ENCODE measurements at places on chromosomes 1 and 21.

GRCh38 chr1:5660141-5660935 lies 331.9 kb downstream of the NPHP4 start:
- no peak for DNase-seq

DNA sequence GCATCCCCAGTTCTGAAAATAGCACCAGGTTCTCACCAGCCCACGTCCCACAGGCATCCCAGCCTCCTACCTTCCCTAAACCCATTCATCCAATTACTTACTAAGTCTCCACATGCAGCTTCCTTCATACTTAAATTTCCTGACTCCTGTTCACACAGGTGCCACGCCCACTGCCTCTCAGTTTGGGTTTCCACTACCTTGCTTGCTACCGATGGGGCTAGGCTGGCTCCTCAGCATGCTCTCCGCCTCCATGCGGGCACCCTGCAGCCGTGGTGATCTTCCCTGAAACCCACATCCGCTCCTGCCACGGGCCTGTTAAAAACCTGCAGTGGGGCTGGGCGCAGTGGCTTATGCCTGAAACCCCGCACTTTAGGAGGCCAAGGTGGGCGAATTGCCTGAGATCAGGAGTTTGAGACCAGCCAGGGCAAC lies 70.4 kb upstream of the ANGPTL1 start:
- no peak for DNase-seq

DNA sequence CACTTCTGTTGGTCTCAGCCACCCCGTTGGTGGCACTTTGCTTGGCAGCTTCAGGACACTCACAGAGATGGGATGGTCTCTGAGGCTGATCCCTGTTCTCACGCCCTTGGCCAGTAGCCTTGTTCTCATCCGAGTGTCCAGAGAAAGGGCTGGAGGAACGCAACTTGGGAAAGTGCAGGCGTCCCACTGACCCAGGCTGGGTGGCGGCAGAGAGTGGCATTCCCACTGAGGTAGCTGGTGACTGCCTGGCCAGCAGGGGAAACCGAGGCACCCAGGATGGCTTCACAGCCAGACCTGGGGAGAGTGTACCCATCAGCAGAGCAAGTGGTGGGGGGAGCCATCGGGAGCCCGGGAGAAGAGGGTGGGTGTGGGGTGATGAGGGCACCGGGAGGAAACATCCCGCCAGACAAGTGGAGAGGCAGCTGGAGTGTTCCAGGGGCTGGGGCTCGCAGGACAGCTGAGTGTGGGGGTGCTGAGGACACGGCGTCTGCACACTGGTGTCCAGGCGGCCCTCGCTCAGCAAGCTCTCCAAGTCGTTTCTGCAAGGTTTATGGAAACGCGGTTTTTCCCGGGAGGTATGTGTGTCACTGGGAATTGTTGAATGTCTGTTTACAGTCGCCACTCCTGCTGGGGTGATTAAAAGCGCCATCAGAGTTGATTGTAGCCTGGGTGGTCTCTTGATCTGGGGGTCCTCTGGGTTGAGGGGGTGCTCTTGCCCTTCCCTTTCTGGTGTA lies 97.8 kb downstream of the SIK1 start:
- DNase-seq: no peak

DNA sequence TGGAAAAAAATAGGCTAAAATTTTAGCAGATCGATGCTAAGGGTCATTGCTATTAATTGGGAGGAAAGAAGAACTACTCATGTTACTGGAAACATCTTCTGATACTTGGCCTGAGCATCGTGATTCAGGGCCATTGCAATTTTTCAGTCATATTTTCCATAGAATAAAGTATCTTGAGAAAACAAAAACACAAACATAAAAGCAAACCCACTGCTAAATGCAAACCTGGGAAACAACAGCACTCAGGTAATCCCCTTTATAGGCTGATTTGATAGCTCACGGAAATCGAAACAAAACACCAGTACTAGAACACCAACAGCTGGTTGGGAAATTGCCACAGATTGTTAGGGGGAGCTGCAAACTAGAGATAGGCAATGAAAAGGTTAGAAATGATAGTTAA lies 172.9 kb upstream of the ESRRG start:
- DNase-seq: no peak

DNA sequence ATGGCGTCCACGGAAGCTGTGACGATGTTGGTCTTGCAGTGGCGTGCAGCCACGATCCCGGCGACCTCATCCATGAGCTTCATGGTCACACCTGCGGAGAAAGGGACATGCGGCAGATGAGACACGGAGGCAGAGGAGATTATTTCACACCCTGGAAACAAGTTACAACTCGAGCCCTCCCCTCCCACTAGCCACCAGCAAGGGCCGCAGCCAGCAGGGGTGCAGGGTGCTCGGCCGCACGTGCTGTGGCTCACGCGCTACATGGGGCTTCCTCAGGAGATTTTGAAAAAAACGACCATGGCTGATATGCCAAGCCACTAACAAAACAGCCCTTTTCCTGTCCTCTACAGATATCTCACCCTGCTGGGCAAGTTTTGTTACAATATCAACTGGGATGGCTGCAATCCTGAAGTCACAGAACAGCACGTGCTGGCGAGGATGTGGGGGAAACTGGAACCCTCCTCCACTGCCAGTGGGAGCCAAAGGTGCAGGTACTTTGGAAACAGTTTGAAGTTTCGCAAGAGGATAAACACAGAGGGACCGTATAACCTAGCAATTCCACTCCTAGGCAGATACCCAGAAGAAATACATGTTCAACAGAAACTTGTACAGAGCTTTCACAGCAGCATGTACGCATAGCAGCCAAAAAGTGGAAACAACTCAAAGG lies 34.1 kb upstream of the GPR153 start:
- DNase-seq: no peak

GRCh38 chr1:230058626-230059025 lies 8.4 kb upstream of the GALNT2 start:
- no peak for DNase-seq

DNA sequence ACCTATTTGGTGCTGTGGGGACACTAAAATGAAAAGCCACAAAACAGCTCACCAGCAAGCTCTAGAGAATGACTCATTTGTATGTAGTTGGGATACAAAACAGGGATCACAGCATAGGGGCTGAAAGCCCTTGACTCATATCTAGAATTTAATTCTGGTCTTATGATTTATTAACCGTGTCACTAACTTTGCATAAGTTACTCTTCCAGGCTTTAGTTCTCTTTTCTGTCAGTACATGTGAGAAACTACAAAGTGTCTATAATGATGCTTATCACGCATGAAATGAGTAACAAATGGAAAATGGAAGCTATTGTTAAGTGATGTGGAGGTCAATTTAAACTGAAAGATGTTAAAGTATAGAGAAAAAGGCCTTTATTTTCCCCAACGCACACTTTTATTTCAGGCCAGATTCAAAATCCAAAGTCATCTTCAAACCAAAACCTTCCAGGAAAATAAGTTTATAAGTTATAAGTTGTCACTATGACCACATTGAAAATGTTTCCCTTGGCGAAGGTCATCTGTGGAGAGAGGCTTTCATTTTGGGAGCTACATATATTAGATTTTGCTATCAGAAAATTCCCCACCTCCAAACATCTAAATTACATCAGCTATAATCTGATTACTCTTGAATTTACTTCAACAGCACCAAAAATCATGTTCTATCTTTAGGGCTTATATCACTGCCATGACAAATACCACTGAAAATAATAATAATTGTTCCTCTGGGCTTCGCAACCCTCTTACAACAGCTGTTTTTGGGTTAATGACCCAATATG lies 430.5 kb downstream of the MRPL39 start:
- no peak for DNase-seq

- DNase-seq: no peak
Observed at GRCh38 chr1:173122958-173123852, 72.5 kb upstream of the TNFSF18 start.

GRCh38 chr1:30038134-30039025 lies 685.0 kb downstream of the MATN1 start:
- DNase-seq: no peak

DNA sequence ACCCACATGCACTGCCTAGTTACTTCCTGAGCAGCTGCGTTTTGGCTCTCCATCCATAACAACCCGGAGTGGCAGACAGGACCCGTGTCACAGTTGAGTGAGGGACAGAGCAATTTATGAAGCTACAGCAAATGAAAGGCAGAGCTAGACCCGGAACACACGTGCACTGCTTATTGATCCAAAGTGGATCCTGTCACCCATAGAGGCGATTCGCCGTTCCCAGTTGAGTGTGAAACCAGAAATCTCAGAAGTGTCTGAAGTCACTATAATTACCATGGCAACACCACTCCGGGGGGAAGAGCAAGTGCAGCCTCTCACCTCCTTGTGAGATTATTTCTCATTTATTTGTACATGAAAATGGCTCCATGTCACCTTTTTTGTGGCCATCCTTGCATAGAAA lies 365.2 kb downstream of the DSCAM start:
- DNase-seq: no peak

DNA sequence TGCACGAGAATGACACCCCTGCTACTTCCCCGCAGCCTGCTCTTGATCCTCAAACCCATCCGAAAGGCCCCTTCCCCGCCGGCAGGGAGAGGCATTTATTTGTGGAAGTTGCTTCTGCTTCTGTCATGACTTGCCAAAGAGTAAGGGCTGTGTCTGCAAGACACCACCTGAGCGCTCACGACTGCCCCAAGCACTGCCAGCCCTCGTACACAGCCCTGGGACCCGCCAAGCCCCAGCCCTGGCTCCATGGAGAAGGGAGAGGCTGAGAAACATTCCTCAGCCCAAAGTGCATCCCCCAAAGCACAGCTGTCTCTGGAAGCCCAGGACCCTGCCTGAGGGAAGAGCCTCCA lies 6.3 kb upstream of the TPRG1L start:
- DNase-seq: no peak

DNA sequence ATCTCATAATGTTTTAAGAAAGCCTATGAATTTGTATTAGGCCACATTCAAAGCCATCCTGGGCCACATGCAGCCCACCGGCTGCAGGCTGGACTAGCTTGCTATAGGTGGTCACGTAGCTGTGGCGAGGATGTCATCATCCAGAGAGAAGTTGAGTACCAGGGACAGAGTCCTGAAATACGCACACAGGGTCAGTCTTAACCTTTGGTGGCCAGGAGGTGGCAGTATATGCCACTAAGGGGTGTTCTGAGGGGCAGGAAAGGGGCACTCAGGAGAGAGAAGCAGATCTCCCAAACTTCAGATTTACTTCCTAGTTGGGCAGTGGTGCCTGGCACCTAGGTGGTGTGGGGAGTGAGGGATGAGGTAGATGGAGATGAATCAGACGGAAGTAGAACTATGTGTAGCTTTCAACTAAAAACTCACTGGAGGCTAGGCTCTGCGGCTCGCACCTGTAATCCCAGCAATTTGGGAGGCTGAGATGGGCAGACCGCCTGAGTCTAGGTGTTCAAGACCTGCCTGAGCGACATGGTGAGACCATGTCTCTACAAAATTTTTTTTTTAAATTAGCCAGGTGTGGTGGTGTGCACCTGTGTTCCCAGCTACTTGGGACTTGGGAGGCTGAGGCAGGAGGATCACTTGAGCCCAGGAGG lies 16.3 kb upstream of the CDK18 start:
- no peak for DNase-seq

- no peak for DNase-seq
Observed at GRCh38 chr1:102852613-102853012, 255.7 kb downstream of the COL11A1 start.

DNA sequence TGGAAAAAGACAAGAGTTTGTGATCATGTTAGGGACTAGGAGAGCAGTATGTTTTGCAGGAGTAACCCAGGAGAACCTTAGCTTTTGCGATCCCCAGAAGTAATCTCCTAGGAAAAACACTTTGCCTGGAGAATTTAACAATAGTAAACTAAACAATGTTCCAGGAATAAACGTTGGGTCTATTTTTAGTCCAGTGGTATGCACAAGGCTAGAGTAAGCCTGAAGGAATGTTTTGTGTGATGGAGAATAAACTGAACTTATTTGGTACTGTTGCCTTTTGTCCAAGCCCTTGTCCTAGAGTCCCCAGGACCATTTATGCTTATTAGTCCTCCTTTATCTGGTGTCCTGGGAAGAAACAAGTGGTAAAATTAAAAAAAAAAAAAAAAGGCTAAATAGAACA lies 28.7 kb upstream of the RGS5 start:
- DNase-seq: no peak

GRCh38 chr1:8856689-8857412 lies 21.6 kb downstream of the ENO1 start:
- no peak for DNase-seq

DNA sequence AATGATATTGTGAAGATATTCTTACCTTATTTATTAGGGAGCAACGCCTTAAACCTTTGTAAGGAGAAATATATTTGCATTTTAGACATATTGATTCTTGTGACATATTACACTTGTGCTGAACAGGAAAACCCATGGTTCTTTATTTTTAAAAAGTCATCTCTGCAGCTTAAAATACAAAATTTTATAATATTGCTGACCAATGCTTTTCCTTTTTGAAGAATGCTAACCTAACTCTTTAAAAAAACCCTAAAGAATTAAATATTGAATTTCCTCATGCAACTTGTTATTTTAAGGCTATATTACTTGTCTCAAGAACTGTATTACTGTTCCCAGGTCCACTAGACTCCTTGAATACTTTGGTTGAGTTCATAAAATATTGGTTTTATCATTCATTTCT lies 99.0 kb downstream of the NEK7 start:
- DNase-seq: no peak

GRCh38 chr21:36695671-36696389 lies 3.1 kb upstream of the SIM2 start:
- DNase-seq: no peak

DNA sequence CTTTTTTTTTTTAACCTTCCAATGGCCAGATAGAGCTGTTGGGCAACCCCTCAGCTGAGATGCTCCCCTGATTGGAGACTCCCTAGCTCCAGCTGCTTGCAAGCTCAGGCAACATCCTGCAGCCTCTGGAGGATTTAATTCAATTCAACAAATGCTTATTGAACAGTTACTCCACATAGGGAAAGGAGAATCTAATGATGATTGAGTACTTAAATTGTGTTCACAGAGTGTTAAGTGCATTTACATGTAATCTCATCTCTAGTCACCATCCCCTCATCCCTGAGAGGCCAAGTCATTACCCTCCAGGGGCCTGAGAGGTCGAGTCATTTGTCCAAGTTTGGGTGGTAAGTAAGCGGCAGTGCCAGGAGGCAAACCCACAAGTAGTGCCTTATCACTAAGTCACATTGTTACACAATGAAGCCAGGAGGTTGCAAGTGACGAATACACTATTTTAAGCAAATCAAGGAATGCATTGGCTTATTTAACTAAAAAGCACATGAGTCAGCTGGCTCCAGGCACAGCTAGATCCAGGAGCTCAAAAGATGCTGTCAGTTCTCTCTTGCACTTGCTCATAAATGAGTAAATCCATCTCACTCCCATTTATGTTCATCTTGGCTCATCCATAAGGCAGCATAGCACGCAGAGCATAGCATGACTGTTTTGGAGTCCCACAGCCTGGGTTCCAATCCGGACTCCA lies 64.3 kb downstream of the OPTC start:
- DNase-seq: no peak

Data from stimulated activated CD4-positive, alpha-beta T cell treated with anti-CD3 and anti-CD28 coated beads, TNF-alpha, amount 100 ng/mL, for 48 hours (primary cell).